ENCODE measurements at places on chromosomes 7 and 10.

- DNase-seq: no peak
These were observed 137.7 kb downstream of the PRPF18 start for GRCh38 chr10:13724484-13724883.

DNA sequence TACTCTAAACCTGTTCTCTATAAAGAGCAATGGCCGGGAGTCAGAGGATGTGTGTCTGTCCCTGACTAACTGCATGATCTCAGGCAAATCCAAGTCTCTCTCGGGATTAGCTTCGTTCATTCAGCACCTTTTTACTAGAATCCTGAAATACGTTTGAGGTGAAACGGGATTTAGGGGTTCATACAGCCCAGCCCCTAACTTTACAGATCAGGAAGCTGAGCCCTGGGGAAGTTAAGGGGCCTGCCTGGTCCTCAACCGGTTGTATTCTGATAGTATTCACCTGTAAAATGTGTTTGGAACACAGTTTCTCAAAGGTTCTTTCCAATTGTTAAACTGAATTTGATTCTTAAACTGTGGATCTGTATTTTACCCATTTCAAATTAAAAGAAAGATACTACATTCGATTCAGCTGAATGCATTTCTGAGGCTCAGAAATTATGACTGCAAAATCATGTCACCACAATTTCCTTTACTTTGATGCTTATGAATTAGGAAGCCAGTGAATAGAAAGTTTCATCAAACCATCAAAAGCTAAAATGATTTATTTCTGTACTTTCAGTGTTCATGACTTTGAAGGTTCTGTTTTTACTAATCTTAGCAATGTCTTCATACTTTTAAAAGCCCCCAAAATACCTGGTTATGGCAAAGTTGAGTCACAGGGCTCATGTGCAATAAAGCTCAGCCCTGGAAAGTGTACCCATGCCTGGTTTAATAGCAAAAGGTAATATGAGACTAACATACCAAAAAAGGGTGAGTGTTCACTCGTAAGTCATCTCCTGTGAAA is 28.9 kb upstream of the EZH2 start:
- DNase-seq: no peak

GRCh38 chr10:131396121-131397050 is 84.9 kb upstream of the TCERG1L start:
- no peak for DNase-seq

GRCh38 chr10:71683301-71683700 is 36.3 kb downstream of the C10orf105 start:
- no peak for DNase-seq

DNA sequence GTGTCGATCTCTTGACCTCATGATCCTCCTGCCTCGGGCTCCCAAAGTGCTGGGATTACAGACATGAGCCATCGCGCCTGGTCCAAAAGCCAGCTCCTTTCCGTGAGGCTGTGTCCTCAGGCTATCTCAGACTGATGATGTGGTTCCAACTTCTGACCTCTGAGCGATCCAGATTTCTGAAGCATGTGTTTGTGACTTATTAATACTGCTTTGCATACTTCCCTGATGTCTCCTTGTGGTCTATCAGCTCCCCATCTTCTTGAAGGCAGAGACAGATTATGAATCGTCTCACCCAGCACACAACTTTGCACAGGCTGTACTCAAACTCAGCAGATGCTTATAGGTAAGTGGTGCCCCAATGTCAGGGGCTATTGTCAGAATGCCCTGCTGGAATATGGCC is 2.0 kb upstream of the PLPP4 start:
- DNase-seq: no peak

Data from NCI-H1694 (cell line).